ENCODE measurements at places on chromosomes 13 and 19.
A peak's percentile ranks its signal among the peaks of the same experiment; 100 is the strongest.

- peak; percentile 48 for DNase-seq
Observed at GRCh38 chr19:54266133-54266532, 9.1 kb upstream of the LILRB5 start.

DNA sequence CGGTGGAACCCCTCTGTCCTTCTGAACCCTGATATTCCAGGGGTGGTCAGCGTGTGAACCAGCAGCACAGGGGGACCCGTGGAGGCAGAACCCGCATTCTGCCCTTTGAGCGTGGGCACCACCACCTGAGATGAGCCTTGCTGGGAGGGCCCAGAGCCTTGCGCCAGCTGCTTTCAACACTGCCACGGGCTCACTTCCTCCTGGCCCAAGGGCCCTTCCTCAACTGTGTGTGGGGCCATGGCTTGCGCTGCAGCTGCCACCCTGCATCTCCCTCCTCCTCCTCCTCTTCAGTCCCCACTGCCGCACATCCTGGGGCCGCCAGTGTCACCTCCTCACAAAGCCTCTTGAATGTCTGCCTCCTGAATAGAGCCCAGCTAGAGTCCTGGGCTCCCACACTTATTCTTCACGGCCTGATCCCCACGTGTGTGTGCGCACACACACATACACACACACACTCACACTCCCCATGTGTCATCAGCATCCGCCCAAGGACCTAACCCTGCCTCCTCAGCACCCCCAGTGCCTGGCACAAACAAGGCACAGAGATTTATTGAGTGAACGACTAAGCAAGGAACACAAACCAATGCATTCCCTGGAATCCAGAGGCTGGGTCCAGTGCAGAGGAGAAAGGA is 26.9 kb upstream of the TMEM160 start:
- DNase-seq: no peak

- DNase-seq: no peak
Observed at GRCh38 chr13:48424212-48424611, 11.3 kb upstream of the LPAR6 start.

DNA sequence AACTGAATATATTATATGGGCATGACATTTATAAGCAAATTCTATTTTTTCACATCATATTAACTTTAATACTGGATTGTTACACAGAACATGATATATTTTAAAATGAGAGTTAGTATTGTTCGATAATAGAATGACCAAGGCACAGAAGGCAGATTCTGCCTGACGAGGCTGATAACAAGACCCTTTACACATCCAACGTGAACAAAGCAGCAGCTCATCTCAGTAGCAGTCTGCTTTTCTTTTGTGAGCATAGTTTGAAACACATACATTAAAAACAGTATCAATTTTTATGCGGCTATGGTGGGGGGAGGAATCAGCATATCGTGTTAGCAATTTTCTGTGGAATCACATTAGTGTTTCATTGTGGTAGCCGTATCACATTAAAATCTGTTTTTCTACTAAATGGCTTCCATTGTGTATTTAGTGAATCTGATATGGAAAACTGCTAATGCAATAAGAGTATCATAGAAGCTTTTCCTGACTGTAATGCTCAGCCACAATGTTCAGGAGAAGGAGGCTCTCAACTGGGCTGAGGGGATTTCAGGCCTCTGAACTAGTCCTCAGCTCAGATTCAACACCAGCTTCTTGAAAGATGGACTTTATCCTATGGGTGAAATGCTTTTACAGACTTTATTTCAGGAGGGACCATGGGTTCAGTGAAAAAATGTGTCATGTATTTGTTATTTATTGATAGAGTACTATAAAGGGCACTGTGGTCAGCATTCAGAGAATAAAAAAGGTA is 4.0 kb downstream of the SMAD9 start:
- no peak for DNase-seq

DNA sequence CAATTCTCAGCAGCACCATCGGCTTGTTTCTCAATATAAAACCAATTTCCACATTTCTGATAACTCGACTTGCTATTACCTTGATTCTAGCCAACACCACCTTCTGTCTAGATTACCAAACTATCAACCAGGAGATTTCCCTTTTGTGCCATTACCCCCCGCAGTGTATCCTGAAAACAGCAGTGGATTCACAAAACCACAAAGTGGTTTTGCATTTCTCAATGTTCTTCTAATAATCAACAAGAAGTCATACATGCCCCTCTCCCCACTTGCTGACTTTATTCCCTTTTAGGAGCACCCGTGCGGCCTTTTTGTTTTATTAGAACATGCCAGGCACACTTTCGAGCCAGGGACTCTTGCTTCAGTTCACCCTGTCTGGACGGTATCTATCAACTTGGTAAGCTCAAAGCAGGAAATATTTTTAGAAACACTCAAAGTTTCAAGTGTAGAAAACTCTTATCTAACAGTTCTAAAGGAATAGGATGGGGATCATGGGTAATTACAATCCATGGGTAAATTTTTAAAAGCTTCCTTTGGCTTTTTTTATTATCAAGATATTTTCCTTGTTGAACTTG is 967.4 kb downstream of the EFNB2 start:
- no peak for DNase-seq

DNA sequence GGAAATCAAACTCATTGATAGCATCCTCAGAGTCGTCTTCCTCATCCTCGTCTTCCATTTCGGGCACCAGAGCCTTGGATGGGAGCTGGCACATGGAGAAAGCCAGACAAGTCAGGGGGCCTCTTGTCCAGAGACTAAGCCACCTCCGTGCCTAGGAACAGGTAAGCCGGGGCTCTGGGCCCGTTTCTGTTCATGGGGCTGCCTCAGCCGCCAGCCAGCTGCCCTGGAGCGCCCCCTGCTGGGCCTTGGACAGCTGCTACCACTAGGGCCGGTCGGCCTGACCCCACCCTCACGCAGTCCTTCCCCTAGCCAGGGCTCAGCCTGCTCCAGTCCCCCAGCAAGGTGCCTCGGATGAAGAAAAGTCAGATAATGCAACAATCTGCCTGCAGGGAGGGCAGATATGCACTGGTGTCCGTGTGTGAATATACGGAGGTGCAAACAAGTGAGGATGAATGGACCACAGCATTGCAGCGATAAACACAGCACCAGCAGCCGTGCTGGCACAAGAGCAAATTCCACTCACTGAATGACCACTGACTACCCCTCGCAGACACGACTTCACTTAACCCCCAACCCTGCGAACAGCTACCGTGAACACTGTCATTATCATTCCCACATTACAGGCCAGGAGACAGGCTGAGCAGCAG is 11.9 kb upstream of the PRKD2 start:
- DNase-seq: peak; percentile 65

GRCh38 chr13:97117388-97117910 is 104.7 kb upstream of the MBNL2 start:
- no peak for DNase-seq

- no peak for DNase-seq
Observed at GRCh38 chr13:53781941-53782340, 753.3 kb downstream of the OLFM4 start.

- no peak for DNase-seq
Observed at GRCh38 chr19:44557933-44558332, 28.5 kb upstream of the CEACAM20 start.

DNA sequence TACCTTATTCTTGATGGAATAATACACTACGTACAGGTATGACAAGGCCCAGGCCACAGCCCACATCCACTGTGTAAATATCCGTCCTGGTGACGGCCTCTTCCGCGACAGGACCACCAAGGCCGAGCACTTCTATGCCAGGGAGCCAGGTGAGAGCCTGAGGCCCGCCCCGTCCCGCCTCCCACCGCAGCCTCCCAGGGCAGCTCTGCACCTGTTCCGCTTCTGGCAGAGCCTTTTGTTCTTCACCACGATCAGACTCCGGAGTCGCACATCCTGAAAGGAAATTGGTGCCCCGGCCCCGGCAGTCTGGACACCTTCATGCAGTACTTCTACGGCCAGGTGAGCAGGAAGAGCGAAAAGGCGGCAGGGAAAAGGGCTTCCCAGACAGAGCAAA is 10.6 kb upstream of the ZNF358 start:
- no peak for DNase-seq

GRCh38 chr13:106259928-106260327 is 275.5 kb downstream of the EFNB2 start:
- DNase-seq: no peak

DNA sequence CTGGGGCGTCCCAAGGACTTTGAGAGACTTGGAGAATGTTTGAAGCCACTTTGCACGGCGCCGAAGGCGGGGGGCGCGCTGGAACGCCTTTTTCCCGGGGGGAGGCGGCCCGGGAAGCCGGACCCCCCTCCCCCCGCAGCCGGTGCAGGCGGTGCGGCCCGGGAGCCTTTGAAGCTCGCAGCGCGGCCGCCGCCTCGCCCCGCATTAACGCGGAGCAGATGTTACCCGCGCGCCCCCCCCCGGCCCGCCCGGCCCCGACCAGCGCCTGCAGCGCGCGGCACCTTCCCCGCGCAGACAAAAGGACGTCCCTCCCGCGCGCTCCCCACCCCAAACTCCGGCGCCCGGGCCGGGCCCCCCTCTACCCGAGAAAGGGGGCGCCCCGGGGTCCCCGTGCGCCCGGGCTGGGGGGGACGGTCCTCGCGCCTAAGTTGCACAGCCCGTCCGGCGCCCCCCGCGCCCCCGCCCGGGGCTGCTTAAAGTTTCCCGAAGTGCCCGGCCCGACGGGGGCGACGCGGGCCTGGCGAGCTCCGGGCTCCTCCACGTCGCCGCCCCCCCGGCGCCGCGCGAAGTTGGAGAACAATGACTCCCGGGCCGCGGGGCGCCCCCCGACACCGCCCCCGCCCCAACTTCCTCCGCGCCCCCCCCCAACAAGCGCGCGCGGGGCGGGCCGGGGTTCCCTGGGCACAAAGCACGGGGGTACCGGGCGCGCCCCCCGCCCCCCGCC is 685 bp downstream of the TCF3 start:
- DNase-seq: no peak

GRCh38 chr13:65456150-65456912 is 1773.8 kb downstream of the PCDH9 start:
- DNase-seq: no peak

DNA sequence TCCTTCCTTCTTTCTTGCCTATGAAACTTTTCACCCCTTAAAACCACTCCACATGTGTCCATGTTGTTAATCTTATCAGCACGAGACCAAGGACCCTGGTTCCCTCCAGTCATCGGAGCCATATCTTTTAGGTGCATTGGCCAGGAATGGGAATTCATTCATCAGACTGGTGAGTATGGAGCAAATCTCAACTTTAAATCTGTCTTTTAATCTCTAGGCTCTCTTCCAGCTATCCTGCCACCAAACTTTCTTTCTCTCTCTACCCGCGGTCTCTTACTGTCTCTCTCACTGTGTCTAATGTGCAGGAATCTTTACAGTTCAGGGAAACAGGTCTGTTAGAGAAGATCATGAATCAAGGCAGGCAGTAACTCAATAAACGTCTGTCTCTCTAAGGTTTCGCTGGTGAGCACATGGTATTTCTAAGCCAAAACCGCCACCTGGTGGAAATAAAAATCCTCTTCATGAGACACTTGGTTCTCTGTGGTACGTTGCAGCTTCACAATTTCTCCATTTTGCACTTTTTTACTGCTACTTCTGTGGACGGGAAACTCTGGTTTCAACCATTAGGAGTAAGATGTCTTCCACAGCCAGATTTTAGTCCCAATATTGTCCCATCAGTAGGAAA is 16.1 kb downstream of the LGALS16 start:
- DNase-seq: no peak

DNA sequence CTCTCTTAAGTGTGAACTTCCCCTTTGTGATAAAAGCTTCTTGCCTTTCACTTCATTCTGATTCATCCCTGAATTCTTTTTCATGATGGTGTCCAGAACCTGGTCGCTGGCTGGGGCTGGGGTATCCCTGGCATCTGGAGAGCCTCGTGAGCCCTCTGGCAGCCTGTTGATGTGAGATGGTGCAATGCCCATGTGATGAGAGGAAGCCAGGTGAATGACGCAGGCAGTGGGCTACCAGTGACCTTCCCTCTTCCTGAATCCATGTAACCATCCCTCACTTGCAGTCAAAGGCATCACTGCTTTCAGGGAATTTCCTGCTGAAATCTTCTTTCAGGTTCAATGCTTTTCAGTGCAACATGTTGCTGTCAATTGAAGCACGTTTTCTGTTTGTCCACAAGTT is 158.6 kb upstream of the SLC10A2 start:
- no peak for DNase-seq

- DNase-seq: no peak
Observed at GRCh38 chr13:22703601-22704209, 477.1 kb upstream of the SGCG start.

DNA sequence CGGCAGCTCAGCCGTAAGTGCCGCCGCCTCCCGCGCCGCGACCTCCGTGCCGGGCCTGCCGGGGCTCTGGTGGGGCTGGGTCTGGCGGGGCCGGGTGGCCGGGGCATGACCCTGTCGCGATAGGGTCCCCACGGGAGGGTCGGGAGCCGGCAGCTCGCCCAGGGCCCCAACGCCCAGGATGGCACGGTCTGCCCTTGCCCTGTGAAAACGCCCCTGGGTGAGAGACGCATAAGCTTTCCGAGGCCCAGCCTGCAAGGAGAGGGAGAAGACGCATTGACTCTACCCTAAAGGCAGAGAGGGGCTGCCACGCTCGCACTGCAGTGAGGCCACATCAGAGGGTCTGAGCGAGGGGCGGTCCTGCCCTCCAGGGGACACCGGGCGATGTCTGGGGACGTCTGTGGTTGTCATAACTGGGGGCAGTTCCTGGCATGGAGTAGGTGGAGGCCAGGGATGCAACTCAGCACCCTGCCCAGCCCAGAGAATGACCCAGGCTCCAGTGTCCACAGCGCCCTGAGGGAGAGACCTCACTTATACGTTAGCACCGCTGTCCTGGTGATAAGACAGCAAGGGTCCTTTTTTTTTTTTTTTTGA is 539 bp downstream of the ZNF554 start:
- DNase-seq: no peak

GRCh38 chr19:41859618-41860418 is at the start of gene RPS19:
RPS19 (plus strand) TSS chr19:41860255; CDS start chr19:41860775, 520 bp downstream.
- peak; percentile 97 for DNase-seq

- no peak for DNase-seq
Observed at GRCh38 chr13:95106562-95106961, 194.7 kb downstream of the ABCC4 start.

DNA sequence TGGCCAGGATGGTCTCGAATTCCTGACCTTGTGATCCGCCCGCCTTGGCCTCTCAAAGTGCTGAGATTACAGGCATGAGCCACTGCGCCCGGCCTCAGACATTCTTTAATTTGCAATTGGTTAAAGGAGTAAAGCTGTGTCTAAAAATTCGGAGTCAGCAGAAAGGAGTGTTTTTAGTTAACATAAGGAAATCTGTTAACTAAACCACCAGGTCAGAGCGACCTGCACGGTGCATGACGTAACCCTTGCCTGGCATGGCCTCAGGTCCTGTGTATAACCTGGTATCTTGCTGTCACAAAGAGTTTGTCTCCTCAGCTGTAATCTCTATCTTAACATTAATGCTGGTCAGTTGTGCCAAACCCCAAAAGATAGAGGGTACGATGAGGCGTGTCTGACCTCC is 9.5 kb upstream of the KLK12 start:
- DNase-seq: no peak

GRCh38 chr13:29005035-29005762 is 185.1 kb downstream of the MTUS2 start:
- DNase-seq: no peak

- no peak for DNase-seq
Observed at GRCh38 chr19:23394511-23394910, 760 bp downstream of the ZNF91 start.

- DNase-seq: no peak
Observed at GRCh38 chr19:18344582-18344950, 4.2 kb downstream of the PGPEP1 start.
